Thyroid gland (tissue), 4 donors: ENCODE measurements at places on chromosomes 6 and 20. TPM values are rescaled to one million over a fixed set of nuclear protein-coding genes. Genes with fewer than 3 reads are reported as not detected.

The TMEM74B gene
- 2.7 TPM for total RNA-seq

The AVP gene
- total RNA-seq, result not detected

The OPN5 gene
- not detected for total RNA-seq

The LKAAEAR1 gene
- 1.7 TPM for total RNA-seq

- no peaks in the 10 kb centered on the region for H3K27me3 ChIP-seq
- H3K27ac ChIP-seq, result no peak overlapping the region
- H3K4me3 ChIP-seq, result no peak overlapping the region
- DNase-seq, result no peak
- H3K4me1 ChIP-seq, result no peaks in the 10 kb centered on the region
- H3K36me3 ChIP-seq, result no peaks in the 10 kb centered on the region
Measured at GRCh38 chr6:21634582-21634981, 41.0 kb downstream of the SOX4 start.

The NCR2 gene
- not detected for total RNA-seq
